ENCODE measurements at places on chromosomes 3 and 15.

GRCh38 chr15:94125698-94126097, 105.7 kb upstream of the MCTP2 start:
- DNase-seq, result no peak

DNA sequence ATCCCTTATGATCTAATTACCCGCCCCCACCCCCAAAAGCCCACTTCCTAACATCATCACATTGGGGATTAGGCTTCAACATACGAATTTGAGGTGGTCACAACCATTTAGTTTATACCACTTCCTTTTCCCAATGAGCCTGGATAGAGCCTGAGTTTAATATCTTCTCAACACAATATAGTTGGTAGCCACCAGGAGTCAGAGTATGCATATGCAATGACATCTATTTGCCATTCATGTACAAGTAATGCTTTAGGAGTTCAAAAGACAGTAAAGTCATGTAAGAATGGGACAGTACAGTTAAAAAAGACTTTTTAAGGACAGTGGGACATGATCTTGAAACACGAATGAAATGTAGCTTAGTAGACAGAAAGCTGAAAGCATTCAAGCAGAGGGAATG, 172.4 kb downstream of the DCLK3 start:
- DNase-seq, result no peak

DNA sequence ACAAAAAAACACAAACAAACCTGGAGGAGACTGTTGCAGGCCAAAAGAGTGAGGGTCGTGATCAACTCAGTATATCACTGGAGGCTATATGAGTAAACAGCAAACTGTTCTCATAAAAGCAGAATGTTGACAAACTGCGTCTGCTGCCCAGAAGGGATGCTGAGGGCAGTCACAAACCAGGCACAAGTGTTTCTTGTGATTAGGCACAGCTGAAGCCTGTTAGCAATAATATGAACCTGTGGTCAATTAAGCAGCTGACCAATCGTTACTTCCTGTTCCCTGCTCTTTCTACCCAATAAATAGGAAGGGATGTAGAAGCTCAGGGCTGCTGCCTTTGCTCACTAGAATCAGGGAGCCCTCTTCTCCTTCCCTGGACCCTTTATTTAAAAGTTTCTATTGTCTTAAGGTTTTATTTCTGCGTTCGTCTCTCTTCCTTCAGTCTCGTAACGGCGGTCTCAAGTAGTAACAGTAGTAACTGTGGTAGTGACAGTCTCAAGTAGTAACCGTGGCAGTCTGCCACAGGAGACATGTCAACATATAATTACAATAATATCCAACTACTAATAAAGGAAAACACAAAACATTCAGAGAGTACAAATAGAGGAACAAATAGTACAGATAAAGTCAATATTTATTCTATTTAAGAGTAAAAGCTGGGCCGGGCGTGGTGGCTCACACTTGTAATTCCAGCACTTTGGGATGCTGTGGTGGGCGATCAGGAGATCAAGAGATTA, 698.4 kb upstream of the CCDC54 start:
- no peak for DNase-seq

GRCh38 chr3:126996905-126997304, 14.0 kb downstream of the PLXNA1 start:
- DNase-seq, result no peak

GRCh38 chr3:160312014-160312624, 86.9 kb downstream of the C3orf80 start:
- peak; percentile 1 for DNase-seq

GRCh38 chr3:12984023-12984823, 89.0 kb downstream of the IQSEC1 start:
- DNase-seq, result peak; percentile 81

DNA sequence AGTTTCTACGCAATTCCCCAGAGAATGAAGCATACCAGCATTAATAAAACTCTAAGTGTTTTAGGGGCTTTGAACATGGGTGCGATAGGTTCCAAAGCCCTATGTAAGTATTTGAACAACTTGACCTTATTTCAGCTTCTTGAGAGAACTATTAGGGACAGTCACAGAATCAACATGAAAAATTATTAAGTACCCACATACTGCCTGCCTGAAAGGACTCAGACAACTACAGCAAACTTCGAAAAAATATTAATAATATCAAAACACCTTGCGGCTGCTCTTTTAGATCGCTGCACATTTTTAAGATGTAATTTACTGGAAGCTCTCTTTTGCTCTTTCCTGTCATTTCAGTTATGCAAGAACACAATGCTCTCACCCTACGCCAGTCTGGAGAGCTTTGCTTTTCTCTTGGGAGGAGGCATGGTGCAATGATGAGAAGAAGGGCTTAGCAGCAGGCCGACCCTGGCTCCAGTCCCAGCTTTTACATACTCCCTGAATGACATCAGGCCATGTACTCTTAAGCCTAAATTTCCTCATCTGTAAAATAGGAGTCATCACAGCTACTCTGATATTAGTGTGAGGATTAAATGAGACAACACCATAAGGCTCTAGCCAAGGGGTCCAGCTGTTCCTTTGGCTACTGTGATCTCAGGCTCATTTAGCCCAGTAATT, 640.7 kb downstream of the FHIT start:
- DNase-seq, result no peak

DNA sequence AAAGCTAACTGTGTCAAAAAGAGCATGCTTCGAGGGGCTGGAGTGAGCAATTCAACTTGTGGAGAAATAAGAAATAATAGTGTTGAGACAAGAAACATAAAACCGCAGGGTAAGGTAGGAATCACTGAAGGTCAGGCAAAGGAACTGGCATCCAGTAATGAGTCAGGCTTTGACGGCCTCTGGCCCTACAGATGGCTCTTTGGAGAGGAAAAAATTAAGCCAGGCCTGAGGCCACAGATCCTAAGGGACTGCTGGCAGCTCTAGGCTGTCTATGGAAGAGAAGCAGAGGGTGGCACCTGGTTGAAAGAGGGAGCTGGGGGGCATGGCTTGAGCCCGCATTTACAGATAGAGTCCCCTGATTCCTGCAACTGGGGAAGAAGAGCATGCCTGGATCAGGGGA, 28.6 kb upstream of the ZSCAN2 start:
- no peak for DNase-seq

DNA sequence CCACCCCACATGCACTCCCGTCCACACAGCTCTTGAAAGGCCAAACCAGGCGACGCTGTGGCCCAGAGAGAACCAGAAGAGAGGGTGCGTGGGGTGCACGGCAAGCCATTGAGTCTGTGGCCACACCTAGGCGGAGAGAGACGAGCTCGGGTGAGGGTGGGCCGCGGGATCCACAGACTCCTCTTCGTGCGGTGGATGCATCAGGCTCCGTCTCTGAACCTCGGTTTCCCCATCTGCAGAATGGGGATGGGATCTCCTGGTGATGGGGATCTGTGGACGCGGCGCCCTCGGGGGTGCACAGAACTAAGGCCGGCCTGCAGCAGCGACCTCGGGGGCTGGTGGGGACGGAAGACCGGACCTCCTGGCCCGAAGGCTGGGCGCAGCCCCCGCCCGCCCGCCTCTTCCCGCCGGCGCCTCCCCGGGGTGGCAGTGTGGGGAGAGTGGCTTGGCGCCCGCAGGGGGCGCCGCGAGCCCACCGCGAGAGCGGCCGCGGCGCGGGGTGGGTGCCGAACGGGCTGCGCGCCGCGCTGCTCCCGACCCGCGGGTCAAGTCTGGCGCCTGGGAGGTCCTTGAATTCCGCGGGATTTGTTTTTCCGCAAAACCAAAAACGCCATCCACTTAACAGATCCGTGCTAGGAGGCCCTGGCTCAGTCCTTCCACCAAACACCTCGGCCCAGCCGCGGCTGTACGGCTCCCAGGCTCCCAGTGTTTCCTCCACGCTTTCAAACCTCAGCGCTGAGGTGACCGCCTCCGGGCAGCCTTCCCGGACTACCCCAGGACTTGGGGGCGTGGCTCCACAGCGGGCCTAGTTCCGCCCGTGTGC, 13.2 kb upstream of the ADPGK start:
- DNase-seq, result peak; percentile 59

- DNase-seq, result no peak
Observed at GRCh38 chr15:25171856-25172687, 217.3 kb downstream of the SNRPN start.

DNA sequence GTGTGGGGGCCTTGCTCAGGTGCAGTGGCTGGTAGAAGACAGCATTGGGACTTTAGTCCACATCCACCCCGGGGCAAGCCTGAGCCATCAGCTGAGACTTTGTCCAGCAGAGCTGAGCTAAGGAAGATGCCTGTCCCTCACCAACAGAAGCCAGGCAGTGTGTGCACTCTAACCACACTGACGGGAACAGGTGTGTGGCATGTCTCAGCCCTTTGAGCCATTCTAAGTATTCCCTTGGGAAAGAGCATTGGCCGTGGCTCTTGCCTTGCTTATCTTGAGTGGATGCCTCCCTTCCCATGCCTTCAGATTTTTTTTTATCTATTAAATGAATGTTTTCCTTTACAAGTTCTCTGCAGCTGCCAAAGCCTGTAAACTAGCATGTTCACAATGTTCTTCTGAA, 3.5 kb downstream of the GABRA5 start:
- no peak for DNase-seq

- DNase-seq, result no peak
Observed at GRCh38 chr15:49813625-49814024, 192.8 kb downstream of the DTWD1 start.

GRCh38 chr15:38275959-38276358, 23.3 kb downstream of the SPRED1 start:
- DNase-seq, result no peak

DNA sequence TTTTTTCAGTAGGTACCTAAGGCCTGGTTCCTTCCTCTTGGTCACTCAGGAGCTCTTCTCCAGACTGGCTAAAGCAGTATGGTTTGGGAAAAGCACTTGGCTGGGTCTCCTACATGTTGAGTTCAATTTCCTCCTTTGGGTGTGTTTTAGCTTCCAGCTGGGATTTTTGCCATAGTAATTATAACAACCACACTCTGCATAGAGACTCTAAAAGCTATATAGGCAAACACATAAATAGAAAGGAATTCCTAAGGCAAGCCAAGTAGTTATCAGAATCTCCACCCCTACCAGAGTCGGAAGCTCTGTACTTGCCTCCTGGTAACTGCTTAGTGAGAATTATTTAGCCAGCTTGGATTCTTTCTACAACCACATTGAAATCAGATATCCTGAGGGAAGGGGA, 48.6 kb downstream of the FOXL2 start:
- DNase-seq, result no peak

DNA sequence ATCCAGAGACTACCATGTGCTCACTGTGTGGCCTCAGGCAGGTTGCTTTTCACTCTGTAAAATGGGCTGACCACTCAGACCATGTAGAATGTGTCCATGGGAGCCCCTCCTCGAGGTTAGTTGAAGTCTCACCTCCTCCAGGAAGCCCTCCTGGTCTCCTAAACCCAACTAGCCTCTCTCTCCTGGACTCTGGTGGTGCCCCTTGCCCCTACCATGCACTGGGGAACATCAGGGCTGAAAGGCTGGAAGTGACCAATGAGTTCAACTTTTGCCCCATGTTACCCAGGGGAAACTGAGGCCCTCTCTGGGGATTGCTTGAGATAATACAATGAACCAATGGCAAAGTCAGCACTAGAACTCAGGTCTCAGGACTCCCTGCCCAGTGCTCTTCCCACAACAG, 69.2 kb upstream of the SLC6A6 start:
- no peak for DNase-seq

GRCh38 chr3:127775398-127776109, 46.8 kb downstream of the MGLL start:
- no peak for DNase-seq

GRCh38 chr15:56207711-56208110, 36.0 kb downstream of the RFX7 start:
- DNase-seq, result peak; percentile 17

GRCh38 chr3:170352936-170353335, 4.6 kb upstream of the SKIL start:
- no peak for DNase-seq

- DNase-seq, result no peak
Observed at GRCh38 chr3:14434126-14434497, 31.7 kb downstream of the SLC6A6 start.

DNA sequence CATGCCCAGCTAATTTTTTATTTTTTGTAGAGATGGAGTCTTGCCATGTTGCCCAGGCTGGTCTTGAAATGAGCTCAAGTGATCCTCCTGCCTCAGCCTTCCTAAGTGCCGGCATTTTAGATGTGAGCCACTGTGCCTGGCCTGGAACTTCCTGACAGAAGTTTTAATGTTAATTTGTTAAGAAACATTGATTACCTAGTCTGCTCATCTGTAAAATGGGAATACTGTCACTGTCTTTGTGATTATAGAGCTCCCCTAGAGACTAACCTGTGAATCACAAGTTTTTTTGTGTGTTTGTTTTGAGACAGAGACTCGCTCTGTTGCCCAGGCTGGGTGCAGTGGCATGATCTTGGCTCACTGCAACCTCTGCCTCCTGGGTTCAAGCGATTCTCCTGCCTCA, 4.3 kb upstream of the EIF3J start:
- DNase-seq, result peak; percentile 9

GRCh38 chr3:124767264-124767663, 37.0 kb downstream of the UMPS start:
- no peak for DNase-seq

DNA sequence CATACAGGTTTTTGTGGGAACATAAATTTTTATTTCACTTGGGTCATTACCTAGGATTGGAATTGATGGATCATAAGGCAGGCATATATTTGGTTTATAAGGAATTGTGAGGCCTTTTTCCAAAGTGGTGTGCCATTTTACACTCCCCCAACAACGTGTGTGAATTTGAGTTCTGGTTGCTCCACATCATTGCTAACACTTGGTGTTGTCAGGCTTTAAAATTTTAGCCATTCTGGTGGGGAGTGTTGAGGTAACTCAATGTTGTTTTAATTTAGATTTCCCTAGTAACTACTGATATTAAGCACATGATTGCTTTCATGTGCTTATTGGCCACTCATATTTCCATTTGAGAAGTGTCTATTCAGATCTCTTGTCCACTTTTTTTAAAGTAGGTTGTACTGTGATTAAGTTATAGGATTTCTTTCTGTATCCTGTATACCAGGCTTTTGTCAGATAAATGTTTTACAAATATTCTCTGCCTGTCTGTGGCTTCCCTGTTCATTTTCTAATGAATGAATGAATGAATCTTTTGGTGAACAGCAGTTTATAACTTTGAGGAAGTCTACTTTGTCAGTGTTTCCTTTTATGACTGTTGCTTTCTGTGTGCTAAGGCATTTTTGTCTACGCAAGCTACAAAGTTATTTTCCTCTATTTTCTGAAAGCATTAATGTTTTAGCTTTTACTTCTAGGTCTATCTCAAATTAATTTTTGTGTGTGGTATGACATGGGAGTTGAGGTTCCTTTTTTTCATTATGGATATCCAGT, 17.9 kb upstream of the NR2C2 start:
- no peak for DNase-seq

GRCh38 chr3:160982491-160982890, 122.7 kb downstream of the B3GALNT1 start:
- DNase-seq, result no peak
